ENCODE measurements at places on chromosomes 12 and 14.

- DNase-seq = no peak
Observed at GRCh38 chr14:28142400-28143015, 624.1 kb upstream of the FOXG1 start.

DNA sequence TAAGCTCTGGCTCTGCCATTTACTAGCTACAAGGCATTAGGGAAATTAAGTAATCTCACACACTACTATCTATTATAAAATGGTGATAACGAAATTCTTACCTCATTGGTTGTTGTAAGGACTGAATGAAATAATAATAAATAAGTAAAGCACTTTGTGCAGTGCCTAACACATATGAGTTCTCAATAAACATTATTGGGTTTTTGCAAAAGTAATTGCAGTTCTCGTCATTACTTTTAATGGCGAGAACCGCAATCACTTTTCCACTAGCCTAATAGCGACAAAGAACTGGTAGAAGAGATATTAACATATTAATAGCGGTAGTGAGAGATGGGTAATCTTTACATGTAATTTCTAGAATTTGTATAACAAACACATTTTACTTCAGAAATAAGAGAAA is 9.2 kb downstream of the KRT77 start:
- DNase-seq = no peak

- no peak for DNase-seq
Observed at GRCh38 chr12:89183985-89184435, 168.3 kb downstream of the DUSP6 start.

- no peak for DNase-seq
Observed at GRCh38 chr12:101948365-101948764, 71.0 kb downstream of the DRAM1 start.

- DNase-seq = no peak
Observed at GRCh38 chr14:31137214-31137889, 70.2 kb downstream of the HECTD1 start.

DNA sequence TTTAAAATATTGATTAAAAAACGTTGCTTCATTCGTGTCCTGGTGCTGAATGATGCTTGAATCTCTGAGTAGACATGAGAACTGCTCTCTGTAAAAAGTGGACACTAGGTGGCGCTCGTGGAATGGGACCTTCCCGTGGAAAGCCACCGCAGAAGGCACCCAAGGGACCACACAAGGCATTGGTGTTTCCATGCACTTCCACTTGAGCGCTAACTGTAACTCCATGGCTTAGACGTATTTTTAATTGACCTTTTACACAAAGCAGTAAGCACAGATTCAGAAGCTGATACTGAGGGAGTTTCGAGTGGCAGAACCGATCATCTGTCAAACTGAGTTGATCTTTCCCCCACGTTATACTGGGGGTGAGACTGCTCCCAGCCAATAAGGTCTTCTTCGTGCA is 135.3 kb downstream of the PRKCH start:
- DNase-seq = peak; percentile 48

DNA sequence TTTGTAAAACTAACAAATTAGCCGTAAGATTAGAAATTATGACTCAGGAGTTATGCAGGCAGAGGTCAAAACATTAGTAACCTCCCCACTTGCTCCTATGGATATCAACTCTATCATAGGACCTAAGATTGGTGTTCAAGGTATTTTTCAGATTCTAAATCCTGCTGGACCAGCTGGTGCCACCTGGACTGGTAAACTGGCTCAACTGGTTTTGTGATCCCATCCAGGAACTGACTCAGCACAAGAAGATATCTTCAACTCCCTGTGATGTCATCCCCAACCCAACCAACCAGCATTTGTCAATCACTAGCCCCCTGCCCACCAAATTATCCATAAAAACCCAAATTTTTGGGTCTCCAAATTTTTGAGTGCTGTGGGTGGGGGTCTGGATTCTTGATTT is 98.1 kb upstream of the OR4E1 start:
- no peak for DNase-seq

DNA sequence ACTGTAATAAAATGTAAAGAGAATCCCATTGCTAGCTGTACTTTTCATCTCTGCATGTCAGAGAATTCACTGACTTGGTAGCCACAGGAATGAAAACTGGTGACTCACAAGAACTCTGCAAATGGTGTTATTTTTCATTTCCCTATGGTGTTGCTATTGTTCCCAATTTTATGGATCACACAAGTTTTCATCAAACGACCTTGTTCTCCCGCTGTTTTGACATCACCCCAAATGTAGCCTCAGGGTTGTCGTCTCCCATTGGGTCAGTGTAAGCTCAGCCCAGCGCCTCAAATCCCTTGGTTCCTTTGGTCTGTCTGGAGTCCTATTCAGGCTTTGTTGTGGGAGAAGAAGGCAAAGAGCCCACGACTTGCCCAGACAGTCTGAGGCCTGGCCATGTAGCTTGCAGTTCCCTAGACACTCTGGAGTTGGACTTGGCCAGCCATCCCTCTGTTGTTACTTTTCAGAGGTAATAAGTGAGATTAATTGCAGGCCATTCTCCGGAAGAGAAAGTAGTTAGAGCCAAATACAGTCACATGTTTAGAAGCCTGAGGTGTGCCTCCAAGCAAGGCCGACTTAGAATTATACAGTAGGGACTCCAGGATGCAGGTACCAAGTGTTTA is 159.2 kb downstream of the TGFB3 start:
- peak; percentile 79 for DNase-seq

DNA sequence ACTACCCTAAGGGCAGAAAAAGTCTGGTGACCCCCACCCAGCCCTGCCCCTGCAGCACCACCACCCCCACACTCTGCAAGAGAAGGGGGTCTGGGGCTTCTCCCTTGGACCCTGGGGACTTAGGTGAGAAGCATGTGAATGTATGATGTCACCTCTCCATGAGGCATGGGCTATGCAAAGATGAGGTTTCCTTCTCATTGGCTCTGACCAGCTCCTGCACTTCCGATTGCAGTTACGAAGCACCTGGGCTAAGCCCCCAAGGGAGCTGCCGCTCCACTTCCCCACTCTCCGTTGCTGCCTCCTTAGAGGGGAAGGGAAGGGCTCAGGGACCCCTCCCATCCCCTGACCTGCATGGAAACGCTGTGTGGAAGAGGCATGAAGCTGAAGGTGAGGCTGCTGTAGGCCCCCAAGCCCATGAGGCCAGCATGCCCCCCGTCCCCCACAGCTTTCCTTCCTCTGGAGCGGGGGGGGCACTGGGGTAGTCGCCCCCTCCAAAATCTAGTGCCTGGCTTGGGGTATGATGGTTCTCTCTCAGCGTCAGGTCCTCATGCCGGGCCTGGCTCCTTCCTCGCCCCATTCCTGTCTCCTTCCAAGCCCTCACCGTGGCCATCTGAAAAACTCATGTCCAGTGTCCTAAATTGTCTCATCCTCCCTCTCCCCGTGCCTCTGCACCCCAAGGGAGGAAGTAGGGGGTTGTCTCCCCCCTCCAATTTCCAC is 5.5 kb upstream of the DDX23 start:
- DNase-seq = no peak

Data from HFFc6 (cell line).